H9 (cell line): ENCODE measurements at places on chromosomes 7 and 10.

DNA sequence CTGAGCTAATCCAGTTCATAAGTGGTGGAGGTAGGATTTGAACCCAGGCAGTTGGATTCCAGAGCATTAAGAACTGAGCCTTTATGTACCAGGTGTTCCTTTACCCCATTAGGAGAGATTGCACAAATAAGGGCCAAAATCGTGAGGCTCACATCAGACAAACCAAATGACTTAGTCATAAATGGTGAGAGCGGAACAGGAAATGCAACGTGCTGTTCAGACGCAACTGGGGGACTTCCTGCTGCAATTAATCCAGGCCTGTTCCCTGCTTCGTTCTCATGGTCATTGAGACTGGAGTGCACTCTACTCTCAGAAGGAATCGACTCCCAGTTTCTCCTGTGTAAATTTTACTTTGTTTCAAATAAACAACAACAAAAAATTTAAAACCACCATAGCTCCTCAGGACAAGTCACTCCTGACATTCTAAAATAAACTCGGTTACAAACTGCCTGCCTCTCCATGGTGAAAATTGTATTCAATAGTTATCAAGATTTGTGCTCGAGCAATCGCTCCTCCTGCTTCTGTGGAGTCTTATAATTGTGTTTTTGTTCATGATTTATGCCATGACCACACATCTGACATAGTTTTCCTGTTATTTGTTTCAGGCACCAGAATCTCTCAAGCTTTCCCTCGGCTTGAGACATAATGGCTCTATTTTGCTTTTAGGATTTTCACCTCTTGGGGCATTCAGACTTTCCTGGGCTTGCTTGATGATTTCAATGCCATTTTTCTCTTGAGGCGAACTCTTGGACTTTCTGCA lies 115.3 kb upstream of the BMPER start:
- no peak for DNase-seq

GRCh38 chr7:65444205-65444842 lies 70.7 kb downstream of the ZNF92 start:
- DNase-seq = no peak

DNA sequence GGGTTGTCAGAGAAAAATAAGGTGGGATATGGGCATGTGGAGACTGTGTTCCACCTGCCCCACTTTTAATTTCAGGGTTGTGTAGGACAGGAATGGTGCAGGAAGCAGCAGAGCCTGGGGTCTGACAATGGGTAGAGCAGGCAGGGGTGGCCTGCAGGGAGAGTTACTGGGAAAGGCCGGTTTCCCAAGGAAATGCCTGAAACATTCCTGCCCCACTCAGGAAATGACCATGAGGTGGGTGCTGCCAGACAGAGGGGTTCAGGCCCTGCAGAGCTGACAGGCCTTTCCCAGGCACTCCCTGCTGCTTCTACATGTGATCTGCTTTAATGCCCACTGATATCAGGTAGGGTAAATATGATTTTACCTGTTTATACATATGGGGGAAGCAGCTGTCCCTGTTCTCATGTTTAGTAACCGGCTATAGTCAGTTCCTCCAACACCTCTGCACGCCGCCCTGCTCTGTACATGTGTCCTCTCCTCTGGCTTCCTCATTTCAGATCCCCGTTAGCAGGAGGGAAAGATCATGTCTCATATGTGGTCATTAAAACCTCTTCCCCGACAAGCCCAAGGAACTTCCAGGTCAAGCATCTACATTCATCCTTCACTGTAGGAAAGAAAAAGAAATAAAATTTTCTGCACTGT lies 118.6 kb upstream of the PRSS58 start:
- DNase-seq = no peak

- no peak for DNase-seq
Observed at GRCh38 chr10:86753051-86753450, 3.4 kb upstream of the BMPR1A start.

GRCh38 chr10:111475720-111476119 lies 398.9 kb downstream of the ADRA2A start:
- no peak for DNase-seq

DNA sequence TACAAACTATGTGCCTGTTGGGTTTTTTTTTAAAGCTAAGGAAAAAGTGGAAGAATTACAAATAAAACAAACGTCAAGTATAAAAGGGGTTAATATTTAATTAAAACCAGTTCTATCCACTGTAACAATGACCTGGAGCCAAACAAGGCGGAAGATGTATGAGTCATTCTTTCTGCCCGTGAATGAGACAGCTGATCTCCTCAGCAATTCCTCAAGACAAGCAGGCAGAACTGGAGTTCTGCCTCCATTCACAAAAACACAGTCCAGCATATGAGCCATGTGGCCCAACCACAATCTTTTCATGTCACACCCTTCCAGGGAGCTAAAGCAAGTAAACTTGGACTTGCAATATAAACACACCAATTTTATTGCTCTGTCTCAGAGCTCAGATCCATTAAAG lies 8.4 kb downstream of the ETV1 start:
- DNase-seq = no peak

DNA sequence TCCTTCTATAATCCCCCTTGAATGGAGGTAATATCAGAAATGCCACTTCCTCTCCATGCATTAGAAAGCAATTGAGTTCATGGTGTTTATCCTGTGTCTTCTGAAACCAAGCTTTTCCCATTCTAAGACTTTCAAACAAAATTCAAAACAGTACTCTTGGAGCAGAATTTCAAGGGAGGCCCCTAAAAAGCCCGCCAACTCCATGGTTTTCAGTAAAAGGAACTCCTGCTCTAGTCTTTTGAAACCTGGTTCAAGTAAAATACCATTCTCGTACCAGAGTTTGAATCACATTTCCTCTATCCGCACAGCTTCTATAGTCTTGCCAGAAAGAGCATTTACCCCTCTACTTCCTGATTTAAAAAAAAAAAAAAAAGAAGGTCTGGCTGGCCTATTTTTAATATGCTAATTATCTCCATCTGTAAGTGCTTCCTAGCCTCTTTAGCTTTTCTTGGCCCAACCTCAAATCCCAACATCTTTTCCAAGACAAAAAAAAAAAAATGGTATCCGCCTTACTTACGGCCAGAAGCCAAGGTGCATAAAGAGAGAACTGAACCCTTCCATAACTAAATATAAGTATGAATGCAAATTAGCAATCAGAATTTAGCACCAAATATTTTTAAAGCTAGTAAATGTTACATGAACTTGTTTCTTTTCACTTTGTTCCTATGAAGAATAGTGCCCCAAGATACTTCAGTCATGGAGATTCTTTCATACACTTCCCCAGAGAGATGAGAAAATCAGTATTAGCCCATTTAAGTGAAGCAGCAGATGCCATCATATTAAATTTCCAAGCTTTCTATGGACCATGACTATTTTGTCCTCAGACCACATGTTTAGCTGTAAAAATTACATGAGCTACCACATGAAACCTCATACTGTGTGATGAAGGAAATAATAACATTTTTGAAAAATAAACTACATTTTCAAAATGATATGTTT lies 199.9 kb upstream of the FAM3C start:
- no peak for DNase-seq

DNA sequence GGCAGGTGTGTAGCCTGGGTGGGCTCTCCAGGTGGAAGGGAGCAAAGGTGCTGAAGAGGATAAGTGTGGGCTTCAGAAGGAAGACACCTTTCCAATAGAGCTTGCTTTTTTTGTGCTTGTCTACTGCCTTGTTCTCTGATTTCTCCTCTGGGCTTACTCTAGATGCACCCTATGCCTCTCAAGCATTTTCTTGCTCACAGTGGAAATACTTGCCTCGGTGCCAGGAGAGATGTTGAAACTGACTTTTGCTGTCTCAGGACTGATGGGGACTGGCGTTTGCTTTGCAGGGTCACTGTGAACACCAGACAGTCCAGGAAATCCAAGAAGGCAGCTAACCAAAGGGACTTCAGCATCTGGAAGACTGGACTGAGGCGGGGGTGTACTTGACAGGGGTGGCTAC lies 187.9 kb downstream of the SNX10 start:
- DNase-seq = no peak

DNA sequence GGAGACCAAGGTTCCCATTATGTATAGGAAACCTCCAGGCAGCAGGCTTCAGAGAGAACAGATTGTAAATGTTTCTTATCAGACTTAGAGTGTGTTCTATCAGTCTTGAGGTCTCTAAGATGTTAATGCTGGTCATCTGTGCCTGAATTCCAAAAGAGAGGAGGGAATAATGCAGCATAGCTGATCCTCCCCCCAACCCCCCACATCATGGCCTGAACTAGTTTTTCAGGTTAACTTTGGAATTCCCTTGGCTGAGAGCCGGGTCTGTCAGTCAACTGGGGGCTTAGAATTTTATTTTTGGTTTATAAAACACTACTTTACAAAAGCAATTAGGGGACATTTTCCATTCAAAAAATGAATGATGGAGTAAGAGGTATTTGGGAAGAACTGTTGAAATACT lies 184.3 kb downstream of the NEBL start:
- DNase-seq = no peak

GRCh38 chr7:33677556-33677955 lies 227.8 kb upstream of the BMPER start:
- DNase-seq = no peak

DNA sequence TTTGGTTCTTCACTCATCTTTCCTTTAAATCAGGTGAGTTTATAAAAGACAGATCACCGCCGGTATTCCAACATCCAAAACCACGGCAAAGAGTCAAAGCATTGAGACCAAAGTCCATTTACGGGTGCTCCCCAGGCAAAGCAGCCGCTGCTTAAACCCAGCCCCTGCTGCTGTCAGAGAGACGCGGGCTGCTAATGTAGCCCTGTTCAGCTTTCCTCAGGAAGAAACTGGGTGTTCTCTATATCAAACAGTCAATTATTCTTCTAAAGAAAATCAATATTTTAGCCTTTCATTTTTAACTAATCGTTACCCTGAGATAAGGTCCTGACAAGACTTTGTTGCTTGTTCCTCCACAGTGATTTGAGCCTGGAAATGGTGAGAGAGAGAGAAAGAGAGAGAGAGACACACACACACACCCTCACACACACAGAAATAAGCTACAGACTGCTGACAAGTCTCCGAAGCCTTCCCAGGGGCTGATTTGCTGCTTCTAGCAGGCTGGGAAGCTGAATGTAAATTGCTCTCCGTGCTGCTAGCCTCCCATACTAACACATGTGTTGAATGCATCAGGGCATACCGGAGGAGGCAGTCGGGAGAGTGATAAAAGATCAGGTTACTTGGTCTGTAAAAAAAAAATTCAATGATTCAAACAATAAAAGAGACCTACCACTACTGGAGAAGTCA lies 183.0 kb upstream of the ANK3 start:
- peak; percentile 57 for DNase-seq

DNA sequence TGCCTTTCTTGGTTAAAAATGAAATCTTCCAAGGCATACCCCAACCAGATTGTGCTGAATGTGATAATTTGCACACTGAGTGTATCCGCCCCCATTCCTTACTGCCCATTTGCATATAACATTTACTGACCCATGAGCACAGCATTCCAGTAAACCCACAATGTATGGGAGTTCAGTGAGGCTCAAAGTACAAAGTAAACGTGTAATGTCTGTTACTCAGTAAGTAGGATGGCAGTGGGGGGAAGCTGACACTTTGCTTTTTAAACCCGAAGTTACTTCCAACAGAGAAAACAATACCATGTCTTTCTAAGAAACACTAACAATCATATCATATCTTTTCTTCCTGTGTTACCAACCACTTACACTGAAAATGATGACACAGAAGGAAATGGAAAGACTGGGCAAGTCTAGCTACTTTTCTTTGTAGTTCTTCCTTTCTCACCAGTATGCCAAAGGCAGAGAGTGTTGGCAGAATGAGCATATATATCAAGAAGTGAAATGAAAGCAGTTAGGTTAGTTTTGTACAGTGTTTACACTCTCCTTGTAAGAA lies 27.1 kb upstream of the SOSTDC1 start:
- no peak for DNase-seq

- no peak for DNase-seq
Observed at GRCh38 chr7:127780489-127780888, 128.5 kb downstream of the SND1 start.

DNA sequence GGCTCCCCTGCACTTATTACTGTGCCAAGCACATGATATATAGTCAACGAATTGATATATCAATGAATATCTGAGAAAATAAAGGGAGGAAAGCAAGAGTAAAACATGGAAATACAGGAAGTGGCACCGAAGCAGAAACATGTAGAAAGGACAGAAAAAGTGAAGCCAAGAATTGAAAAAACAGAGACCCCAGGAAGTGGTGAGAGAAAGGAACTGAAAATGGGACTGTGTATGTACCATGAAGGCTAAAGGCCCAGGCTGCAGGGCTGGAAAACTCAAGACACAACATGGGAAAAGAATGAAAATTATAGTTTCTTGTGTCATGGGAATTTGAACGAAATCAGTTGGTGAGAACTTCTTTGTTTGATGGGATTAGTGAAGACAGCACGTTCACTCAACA lies 60.6 kb downstream of the MAP3K8 start:
- DNase-seq = no peak

GRCh38 chr7:138196971-138197896 lies 121.0 kb downstream of the AKR1D1 start:
- no peak for DNase-seq

- DNase-seq = peak; percentile 45
Observed at GRCh38 chr7:132347123-132347522, 229.1 kb downstream of the PLXNA4 start.

DNA sequence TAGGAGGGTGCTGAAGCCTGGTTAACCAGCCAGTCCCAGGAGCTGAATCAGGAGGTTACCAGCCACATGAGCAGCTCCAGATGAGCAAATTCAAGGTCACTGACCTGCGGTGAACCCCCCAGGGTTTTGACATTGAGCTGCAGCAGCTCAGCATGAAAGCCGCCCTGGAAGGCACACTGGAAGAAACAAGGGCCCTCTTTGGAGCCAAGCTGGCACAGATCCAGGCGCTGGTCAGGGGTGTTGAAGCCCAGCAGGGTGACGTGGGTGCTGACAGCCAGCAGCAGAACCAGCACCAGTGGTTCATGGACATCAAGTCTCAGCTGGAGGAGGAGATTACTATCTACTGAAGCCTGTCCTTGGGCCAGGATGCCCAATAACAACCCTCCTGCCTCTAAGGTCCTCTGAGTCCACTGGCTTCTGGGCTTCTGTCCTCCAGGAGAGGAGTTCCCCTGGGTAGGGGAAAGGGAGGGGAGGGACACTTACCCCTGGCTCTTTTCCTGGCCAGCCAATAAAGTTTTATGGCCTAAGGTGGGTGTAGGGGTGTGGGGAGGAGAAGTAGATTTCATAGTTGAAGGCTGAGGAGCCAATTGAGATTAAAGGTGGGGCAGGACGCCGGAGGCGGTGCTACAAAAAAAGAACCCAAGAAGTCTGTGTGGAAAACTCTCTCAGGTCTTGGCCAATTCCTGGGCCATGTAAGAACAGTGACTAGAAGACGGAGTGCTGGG lies 29.4 kb upstream of the ATOH7 start:
- DNase-seq = no peak

- no peak for DNase-seq
Observed at GRCh38 chr7:116316838-116317628, 106.7 kb downstream of the TES start.
